EH (cell line): ENCODE measurements at places on chromosomes 11 and 22.

GRCh38 chr11:85076535-85077330 is 550.4 kb downstream of the DLG2 start:
- no peak for DNase-seq

DNA sequence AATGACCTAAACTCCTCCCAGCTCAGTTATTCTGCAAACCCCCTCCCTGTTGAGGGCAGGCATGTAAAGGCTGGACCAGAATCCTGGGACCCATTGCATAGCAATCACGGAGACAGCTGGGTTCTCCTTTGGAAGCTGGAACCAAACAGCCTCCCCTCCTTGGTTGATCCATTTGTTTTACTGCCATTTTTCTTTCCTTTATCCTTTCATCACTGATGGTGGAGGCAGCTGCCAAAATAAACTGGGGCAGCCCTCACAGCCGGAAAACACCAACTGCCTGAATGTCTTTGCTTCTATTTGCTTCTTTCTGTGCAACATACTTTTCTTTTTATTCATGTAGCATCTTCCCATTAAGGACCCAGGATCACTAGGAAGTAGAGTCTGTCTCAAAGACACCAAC is 150.0 kb upstream of the SYT13 start:
- DNase-seq, result no peak

- DNase-seq, result peak; percentile 86
These were observed 8.4 kb downstream of the DAGLA start for GRCh38 chr11:61688365-61689163.

DNA sequence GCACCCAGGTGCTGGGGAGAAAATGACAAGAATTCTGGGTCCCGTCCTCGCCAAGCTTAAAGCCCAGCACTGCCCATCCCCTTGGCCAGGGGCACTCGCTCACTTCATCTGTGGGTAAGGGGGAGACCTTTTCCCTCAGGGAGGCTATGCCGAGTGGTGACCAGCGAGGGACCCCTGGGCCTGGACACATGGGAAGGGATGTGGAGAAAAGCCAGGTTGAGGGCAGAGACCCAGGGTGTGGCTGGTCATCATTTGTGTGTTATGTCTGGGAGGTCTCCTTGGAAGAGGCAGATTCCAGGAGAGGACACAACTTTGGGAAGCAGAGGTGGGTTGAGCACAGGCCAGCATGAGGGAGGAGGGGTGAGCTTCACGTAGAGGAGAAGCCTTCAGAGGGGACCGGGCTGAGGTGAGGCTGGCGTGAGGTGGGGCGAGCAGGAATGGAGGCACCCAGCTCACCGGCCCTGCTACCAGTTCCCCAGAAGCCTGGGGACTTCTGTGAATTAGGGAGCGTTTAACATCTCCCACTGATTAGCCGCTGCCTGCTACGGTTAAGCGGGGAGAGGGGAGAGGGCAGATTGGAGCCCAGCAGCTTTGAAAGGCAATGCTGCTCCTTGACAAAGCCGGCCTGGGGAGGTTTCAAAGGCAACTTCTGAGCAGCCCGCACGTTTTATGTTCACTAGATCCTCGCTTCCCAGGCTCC is 25.8 kb upstream of the NECTIN1 start:
- DNase-seq, result no peak

- DNase-seq, result no peak
These were observed 2.4 kb upstream of the THRSP start for GRCh38 chr11:78061088-78061920.

DNA sequence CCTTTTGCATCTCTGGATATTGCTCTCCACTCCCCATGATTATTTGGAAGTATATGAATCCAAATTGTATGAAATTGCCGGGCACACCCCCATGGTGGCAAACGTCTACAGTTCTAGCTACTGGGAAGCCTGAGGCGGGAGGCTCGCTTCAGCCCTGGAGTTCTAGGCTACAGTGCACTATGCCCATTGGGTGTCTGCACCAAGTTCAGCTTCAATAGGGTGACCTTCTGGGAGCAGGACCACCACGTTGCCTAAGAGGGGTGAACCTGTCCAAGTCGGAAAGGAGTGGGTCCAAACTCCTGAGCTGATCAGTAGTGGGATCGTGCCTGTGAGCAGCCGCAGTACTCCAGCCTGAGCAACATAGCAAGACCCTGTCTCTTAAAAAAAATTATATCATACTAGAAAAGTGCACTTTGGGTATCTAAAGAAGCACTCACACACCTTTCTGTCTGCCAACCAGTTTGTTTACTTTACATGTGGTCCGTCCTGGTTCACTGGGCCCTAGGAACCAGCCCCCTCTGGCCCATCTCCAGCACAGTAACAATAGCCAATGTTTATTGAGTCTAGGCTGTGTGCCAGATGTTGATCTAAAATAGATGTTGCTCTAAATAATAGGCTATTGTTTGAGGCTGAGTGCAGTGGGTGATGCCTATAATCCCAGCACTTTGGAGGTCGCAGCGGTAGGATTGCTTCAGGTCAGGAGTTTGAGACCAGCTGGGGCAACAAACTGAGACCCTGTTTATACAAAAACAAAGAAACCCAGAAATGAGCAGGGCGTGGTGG is 16.4 kb upstream of the KAT5 start:
- DNase-seq, result no peak

DNA sequence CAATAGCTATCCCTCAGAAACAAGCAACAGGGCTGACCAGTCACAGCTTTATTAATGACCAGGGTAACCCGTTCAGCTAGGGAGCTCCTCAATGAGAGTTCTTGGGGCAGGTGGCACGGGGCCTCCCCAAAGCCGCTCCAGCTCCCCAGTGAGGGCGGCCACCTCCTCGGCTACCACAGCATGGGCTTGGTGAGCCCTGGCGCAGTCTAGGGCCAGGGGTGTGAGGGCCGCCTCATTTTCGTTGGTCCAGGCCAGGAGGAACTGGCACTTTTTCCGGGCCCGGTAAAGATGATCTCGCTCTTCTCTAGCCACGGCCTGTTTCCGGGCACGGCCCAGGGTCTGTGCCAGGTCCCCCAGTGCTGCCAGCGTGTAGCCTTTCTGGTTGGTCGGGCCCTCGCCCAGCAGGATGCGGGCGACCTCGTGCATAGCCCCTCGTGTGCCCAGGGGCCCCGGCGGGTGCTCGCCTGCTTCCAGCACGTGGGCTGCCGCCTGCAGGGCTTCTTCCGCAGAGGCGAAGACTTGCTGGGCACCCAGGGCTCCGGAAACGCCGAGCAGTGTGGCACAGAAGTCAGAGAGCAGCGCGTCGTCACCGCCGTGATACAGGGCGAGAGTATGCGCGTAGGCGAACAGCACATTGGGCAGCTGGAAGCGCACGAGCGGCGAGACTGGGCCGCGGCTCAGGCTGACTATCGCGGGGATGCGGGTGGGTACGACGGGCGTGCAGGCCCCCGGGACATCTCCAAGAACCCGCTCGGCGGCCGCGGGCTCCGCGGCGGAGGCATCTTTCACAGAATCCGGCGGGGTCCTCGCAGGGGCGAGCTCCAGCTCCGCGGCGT is 913 bp downstream of the ZNHIT2 start:
- peak; percentile 61 for DNase-seq

- DNase-seq, result no peak
These were observed 156.5 kb downstream of the FCHSD2 start for GRCh38 chr11:72985645-72986044.

- DNase-seq, result no peak
These were observed 5.6 kb upstream of the GLYATL1 start for GRCh38 chr11:58933661-58934060.

- peak; percentile 74 for DNase-seq
These were observed 13.2 kb upstream of the OSBPL5 start for GRCh38 chr11:3178349-3178748.

GRCh38 chr22:50523806-50524675 is 1.4 kb downstream of the SCO2 start:
- no peak for DNase-seq

GRCh38 chr11:97354026-97354425 is 964.2 kb downstream of the JRKL start:
- DNase-seq, result no peak

DNA sequence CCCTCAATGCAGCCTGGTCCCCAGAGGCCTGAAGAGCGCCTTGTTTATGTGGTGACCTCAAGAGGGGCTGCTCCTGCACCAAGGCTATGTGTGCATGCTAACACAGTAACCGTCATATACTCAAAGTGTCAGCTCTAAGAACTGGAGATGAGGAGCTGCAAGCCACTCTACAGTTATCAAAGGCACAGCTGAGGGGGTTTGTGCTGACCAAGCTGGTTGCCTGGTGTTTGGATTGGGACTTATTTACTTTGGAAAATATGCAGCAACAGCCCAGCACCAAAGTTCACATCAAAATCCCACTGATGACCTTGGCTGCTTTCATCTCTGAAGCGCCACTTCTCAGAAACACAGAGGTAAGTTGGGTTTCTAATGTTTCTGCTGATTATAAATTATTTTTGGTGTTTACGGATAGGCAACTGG is at the start of gene SERPIND1:
SERPIND1 (plus strand) TSS at position 321 of the 420 bp plus-strand sequence. CDS start 5,200 bp downstream, outside the sequence.
- DNase-seq, result no peak

DNA sequence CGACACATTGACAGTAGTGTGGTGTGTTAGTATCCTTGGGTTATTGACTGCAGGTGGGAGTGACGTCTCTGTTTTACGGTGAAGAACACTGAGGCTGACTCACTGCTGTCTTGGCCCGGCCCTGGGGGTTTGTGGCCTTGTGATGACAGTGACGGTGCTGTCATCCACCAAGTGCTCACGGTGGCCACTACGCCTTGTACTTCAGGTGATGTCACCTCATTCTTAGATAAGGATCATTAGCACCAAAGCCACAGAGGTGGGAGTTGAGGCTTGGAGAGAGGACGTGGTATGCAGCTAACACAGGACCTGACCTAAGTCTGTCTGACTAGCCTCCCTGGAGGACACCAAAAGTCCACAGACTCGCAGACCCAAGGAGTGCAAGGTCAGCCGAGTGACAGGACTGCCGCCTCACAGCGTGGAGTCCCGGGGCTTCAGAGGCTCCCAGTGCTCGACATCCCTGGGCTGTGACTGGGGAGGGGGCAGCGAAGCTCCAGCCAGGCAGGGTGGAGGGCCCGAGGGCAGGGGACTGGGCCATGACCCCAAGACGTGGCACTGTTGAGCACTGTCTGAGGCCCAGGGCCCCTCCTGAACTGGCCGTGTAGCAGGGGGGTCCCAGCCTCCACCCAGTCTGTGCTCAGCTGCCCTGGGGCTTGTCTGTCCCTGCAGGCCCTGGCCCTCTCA is 56.5 kb downstream of the NAT10 start:
- peak; percentile 17 for DNase-seq

GRCh38 chr11:83572581-83573496 is 286.7 kb upstream of the CCDC90B start:
- peak; percentile 77 for DNase-seq

DNA sequence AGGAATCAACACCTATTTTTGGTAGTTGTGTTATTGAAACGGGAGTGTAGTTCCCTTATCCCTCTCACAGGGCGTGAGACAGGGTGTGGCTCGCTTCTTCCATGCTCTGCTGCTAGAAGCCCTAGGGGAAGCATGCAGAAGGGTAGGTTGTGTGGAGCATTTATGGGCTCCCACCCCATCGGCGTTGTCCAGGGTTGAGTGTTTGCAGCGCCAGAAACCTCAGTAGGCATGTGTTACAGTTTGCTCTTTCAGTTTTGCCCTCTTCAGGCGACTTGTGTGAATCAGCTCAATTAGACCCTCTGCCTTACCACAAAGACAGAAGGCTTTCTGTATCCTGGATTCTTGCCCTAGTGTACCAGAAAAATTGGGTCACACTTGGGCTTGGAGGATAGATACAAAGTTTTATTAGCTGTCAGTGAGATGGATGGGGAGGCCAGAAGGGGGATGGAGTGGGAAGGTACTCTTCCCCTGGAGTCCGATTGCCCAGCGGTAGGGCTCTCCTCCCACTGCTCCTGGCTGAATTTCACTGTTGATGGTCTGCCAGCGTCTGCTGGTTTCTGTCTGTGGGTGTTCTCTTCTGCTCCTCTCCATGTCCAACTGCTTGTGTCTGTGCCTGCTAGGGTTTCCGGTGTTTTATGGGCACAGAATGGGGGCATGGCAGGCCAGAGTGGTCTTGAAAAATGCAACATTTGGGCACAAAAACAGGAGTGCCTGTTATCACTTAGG is 358.3 kb upstream of the CTSC start:
- DNase-seq, result no peak

- no peak for DNase-seq
These were observed at the start of gene NAALADL1 for GRCh38 chr11:65058419-65059054. NAALADL1 (minus strand) TSS chr11:65058553; CDS start chr11:65058521, 32 bp downstream.

DNA sequence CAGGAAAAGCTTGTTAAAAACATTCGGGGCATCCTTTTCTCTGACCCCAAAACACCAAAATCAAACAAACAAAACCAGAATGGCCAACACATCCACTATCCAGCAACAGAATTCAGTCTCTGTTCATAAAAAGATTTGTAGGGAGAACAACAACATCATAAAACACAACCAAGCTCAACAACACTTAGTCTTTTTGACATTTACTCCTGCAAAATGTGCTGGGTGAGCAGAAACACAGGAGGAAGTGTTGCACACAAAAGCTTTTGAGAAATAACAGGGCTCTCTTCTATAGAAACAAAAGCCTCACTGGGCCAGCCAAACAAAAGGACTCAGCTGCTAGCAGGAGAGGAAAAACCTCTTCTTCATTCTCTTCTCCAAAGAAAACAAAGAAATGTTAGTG is 736.0 kb upstream of the CCDC90B start:
- DNase-seq, result no peak

- DNase-seq, result no peak
These were observed 131.9 kb downstream of the TEAD1 start for GRCh38 chr11:12806113-12806512.

- no peak for DNase-seq
These were observed 24.1 kb downstream of the OR10D3 start for GRCh38 chr11:124207102-124207792.

DNA sequence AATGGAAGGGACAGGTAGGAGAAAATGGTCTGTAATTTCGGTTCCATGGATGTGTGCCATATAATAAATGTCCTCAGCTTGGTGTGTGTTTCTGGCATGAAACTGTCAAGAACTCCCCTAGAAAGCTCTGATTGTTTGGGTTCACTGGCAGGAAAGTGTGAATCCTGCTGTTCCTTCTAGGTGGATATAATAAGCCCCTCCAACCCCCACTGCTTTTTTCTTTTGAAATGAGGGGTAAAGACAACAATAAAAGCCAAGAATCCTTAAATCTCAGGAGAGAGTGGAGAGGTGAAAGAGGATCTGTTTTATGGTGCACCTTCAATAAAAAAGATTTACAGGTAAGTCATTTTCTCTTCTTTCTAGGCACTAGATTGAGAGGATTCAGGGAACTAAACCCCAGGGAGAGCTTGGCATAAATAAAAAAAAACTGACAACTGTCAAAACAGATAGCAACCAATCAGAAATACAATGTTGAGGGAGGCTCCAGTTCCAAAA is 74.9 kb downstream of the CACNG2 start:
- no peak for DNase-seq

GRCh38 chr22:23264610-23265367 is 84.5 kb downstream of the BCR start:
- DNase-seq, result no peak

- DNase-seq, result no peak
These were observed 9.4 kb downstream of the BCL2L13 start for GRCh38 chr22:17647991-17648390.

DNA sequence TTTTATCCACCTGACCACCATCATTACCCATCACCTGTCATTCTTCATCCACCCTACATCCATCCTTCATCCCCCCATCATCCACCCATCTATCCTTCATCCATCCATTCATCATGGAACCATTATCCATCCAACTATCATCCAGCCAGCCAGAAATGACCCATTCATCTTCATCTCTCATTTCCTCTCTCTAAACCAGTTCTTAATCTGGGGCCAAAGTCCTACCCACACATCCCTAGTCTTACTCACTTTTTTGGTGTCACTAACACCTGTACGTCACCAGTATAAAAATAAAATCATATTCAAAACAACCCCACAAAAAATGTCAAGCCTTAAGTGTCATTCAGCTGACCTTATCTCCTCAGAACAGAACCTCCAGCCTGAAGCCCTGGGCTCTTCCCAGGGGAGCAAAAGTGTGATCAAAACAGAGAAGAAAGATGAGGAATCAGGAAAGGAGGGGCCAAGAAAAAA is 12.3 kb downstream of the SPI1 start:
- DNase-seq, result no peak
